ENCODE measurements at places on chromosomes 7 and 10. TPM values are rescaled to one million over a fixed set of nuclear protein-coding genes. Genes with fewer than 3 reads are reported as not detected.

The FAM20C gene
- 16.4 TPM for total RNA-seq

GRCh38 chr10:76329891-76330575 is 898.6 kb downstream of the LRMDA start:
- DNase-seq = no peak

The EPHB6 gene
- 22.6 TPM for total RNA-seq

- peak; percentile 65 for DNase-seq
These were observed 4.2 kb upstream of the HOXA10 start for GRCh38 chr7:27178366-27178765.

GRCh38 chr7:130221746-130222145 is 14.1 kb downstream of the SSMEM1 start:
- no peak for DNase-seq

DNA sequence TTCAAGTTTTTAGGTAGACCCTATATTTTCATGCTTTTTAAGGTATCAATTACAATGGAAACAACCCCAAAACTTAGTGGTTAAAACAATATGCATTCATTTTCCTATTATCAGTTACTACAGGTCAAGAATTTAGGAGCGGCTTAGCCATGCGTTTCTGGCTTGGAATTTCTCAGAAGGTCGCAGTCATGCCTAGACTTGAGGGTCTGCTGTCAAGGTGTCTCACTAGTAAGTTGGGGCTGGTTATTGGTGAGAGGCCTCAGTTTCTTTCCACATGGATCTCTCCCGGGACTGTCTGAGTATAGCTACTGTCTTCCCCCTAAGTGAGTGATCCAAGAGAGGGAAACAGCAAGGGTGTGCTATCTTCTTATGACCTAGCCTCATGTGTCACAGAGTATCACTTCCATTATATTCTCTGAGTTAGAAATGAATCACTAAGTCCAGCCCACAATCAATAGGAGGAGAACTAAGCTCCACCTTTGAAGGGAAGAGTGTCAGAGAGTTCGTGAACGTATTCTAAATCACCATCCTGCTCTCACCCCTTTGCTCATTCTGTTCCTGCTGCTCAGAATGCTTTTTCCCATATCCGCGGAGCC is 80.5 kb downstream of the RTKN2 start:
- DNase-seq = no peak

DNA sequence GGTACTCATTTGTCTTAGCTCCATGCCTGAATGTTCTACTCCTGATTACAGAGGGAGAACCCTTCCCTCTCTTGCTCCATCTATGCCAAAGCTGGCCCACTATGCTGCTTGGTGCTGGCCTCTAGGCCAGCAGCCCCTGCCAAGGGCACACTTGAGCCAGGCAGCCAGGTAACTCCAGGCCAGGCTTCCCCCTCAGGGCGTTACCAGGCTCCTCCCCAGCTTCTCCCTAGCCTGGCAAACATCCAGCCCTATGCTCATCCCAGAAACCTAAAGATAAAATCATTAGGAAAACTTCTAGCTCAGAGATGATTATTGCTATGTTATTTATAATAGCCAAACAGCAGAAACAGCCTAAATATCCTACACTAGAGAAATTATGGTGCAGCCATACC is 103.7 kb downstream of the KCNMA1 start:
- no peak for DNase-seq

- no peak for DNase-seq
These were observed 175.1 kb downstream of the AVL9 start for GRCh38 chr7:32670110-32671025.

GRCh38 chr10:127948791-127949190 is 41.9 kb downstream of the PTPRE start:
- DNase-seq = no peak

DNA sequence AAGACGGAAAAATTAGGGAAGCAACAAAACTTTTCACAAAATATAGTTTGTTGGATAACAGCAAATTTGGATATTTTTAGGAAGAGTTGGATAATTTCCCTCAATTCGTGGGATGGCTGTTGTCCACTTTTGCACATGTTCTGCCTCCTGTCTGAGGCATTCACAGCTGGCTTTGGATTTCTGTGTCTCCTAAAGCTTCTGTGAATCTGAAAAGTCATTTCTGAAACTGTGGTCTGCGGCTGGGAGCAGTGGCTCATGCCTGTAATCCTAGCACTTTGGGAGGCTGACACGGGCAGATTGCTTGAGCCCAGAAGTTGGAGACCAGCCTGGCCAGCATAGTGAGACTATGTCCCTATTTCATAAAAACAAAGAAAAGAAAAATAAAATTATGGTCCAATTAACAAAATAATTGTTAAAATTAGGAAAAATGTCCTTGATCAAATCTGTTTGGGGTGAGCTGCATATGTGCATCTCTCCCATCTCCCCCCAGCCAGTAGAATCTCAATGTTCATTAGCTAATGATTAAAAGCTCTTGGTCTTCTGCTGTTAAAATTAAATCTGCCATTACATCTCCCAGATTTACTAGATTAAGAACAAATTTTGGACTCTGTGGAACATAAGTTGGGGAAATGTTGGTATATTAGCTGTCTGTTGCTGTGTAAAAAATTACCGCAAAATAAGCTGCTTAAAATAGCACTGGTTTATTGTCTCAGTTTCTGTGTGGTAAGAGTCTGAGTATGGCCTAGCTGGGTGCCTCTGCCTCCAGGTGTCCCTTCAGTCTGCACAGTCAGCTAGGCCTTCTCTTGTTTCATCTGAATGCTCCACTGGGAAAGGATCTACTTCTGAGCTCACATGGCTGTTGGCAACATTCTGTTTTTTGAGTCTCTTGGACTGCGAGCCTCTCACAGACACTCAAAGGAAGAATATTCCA is 332.0 kb upstream of the FZD1 start:
- DNase-seq = no peak

The ANKRD61 gene
- not detected for total RNA-seq

The INA gene
- total RNA-seq = not detected

DNA sequence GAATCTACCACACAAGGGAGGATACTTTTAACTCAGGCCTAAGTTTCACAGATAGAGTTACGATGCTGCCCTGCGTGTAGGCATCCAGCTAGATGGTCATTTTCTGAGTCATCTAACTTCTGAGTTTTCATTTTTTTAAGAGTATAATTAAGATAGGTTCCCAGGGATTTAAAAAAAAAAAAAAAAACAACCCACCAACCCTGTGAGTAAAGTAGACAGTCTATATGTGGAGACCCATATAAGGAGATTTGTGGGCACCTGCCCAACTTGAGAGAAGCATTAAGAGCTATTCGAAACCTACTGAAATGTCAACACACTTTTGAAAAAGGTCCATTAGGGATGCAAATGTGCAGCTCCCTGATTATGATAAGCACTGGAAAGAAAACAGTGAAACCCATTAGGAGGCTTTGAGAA is 257.3 kb downstream of the TRIL start:
- no peak for DNase-seq

DNA sequence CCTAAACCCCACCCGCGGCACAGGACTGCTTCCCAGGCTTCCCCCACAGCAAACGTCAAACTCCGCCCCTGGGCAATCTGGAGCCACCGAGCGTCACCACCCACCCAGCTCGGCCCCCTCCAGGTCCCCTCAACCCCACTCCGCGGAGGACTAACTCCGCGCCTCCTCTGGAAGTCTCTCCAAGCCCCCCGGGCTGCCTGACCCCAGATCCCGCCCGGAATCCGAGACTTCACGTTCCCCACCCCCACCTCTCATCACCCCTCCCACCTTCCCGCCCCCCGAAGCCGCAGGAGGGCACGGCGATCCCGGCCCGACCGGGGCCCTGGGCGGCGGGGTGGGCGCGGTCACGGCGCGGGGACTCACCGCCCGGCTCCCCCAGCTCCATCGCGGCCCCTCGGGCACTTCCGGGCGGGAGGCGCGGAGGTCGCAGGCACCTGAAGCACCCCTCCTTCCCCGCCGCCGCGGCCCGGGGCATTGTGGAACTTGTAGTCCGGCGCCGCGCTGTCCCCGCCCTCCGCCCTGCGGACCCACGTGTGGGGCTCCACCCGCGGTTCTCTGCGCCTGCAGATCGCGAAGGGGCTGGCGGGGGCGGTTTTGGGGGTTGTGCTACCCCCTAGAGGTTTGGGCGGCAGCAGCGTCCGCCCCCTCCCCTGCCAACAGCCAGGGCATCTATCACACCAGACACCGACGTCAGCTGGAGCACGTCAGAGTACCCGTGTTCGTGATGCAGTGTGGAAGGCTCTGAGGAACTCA is at the start of gene TMUB1:
Gene TMUB1 (minus strand): TSS at position 423 of the 753 bp plus-strand sequence. CDS start 930 bp downstream, outside the sequence.
- peak; percentile 77 for DNase-seq

GRCh38 chr10:114520453-114520852 is 116.2 kb upstream of the AFAP1L2 start:
- no peak for DNase-seq

DNA sequence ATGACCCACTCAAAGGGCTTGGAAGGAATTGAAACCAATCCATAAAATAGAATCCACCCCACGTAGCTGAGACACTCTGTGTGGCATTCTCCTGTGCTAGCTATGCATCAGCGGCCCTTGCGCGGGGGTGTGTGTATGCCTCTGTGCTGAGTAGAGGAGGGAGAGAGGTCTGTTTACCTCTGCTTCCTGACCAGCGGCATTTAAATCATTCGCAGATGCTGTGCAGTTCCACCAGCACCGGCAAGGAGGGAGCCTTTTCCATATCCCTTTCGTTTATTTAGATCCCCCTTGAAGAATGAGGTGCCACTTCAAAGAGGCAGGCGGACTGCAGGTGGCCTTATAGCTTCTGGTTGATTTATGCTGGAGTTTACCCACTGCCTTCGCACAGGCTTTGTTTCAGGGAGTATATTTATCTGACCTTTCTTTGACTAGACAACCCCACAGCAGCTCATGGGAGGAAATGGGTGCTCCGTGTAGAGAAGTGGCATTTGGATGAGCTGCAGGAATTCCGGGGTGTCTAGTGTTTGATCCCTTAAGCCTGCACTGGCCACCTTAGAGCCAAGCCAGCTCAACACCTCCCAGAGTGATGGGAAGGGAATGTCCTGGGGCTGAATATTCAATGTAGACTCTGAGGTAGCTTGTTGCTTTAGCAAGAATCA is 11.4 kb downstream of the C10orf53 start:
- DNase-seq = no peak

DNA sequence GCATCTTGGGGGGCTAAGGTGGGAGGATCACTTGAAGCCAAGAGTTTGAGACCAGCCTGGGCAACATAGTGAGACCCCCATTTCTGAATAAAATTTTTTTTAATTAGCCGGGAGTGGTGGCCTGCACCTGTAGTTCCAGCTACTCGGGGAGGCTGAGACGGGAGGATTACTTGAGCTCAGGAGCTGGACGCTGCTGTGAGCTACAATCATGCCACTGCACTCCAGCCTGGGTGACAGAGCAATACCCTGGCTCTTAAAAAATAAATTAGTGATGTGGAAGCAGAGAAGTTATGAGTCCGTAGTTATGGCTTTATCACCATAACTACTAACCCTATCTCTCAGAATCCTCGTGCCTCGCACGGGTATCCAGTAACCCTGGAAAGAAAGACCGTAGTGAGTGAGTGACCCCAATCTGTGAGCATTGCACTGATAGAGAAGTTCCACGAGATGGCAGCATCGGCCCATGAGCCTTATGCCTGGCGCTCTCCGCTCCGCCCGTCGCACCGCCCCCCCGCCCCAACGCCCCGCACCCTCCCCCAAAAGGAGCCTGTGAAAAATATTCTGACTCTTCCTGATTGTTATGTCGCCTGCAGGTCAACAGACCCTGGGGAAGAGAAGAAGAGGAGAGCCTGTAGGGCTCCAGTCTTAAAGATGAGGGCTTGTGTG is 4.9 kb upstream of the SLC29A3 start:
- DNase-seq = peak; percentile 74

DNA sequence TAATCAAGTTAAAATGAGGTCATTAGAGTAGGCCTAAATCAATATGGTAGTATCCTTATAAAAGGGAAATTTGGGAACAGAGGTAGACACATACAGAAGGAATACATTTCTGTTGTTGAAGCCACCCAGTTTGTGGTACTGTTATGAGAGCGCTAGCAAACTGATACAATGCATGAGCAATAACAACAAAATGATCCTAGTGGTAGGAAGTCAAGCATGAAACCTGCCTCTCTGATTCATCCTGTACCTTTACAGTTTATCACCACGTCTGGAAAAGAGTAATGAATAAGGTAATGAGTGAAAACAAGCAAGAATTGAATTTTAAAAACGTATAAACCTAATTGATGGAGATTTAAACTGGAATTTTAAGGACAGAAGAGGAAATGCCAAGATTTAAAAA is 217.2 kb downstream of the PCLO start:
- no peak for DNase-seq

DNA sequence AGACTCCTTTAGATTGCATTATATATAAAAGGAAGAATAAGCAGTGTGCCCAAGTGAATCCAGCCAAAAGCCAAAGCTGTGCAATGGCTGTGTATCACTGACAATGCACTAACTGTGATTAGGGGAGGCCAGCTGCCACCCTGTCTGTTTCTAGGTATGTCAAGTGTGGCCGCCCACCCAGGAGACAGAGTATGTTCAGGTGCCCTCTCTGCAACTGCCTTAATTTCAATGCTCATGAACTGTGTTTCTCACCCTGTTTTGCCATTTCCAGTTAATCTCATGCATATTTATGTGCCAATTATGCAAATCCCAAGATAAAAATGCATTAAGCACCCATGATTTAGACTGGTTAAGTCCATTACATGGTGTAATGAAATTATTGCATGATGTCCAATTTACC is 159.4 kb downstream of the FRMD4A start:
- no peak for DNase-seq

The OR9A2 gene
- not detected for total RNA-seq

DNA sequence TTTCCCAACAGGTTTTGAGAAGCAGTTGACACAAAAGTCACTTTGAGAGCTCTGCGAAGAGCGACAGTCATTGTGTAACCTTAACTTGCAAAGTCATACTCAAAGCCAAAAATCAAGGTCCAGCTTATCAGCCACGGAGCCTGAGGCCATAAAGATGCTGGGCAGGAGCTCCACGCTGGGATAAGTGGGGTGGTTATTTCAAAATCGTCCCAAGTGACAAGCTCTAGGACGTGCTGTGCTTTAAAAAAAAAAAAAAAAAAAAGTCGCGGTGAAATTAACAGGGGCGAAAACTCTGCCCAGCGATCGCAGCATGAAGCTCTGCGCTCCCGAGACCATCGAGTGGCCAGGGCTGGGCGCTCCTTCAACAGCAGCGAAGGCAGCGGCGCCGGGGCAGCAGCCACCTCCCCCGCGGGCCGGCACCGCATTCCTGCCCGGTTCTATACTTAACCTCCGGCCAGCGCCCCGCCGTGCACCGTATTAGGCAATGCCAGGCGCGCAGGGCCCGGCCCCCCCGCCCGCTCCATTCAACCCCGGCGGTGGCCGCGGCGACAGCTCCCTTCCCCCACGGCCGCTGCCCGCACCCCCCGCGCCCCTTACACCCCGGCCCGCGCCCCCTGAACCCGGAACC is 657 bp downstream of the HACD1 start:
- peak; percentile 56 for DNase-seq

- no peak for DNase-seq
These were observed 242.5 kb upstream of the TMEM229A start for GRCh38 chr7:124275411-124275810.

The TBL2 gene
- 21.5 TPM for total RNA-seq

The PCDH15 gene
- total RNA-seq = 0.70 TPM

The PARD3 gene
- total RNA-seq = 96.1 TPM

GRCh38 chr7:156577645-156578577 is 62.7 kb upstream of the RNF32 start:
- DNase-seq = no peak
